ENCODE measurements at places on chromosomes 11 and 22.

DNA sequence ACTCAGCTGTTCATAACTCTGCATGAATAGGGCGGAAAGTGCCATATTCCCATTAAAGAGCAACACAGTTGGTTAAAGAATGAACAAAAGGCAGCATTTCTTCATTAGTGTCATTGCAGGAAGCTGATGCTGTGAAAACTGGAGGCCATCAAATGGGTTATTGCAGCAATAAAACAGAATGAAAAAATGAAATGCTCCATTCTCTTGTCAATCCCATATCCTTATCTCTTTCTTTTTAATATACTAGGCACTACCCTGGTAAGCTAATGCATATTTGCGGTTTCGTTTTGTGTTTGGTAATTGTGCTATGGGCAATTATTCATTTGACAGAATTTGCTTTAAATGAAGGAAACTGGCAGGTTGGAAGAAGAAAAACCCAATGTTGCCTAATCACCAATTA, 25.3 kb downstream of the C11orf71 start:
- DNase-seq: no peak

GRCh38 chr11:117697319-117697718, 99.7 kb downstream of the DSCAML1 start:
- no peak for DNase-seq

DNA sequence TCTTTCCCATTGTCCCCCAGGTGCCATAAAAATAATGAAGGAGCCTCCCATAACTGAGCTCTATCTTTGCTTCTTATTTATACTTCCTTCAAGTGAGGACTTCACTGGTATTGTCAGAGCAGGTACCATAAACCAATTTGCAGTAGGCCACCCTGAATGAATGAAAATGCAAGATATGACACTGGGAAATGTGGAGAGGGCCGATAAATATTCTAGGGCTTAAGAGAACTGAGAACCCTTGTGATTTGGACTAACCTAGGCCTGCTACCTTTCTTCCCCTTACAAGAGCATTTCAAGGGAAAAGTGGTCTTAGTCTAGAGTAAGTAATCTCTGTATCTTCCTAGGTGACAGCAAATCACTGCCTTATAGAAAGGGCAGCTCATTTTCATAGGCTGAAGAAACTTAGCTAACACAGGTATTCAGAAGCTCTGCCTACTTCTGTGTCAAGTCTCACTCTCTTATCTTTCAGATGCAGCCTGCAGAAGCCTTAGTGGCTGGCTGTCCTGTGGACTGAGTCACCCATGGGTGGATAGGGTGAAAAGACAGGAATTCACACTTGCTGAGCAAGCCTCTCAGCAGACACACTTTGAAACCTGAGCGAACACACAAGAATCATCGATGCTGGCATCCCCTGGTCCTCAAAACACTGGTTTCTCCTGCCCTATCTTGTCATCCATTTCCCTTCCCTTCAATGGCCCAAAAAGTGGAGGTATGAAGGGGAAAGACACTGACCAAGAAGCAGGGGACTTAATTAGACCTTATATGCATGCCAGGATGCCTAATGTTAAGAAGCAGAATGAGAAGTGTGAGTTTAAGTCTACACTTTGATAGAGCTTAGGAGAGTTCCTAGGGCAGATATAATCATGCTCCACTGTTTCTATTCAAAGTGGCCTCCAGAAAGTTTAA, 15.2 kb downstream of the NRIP3 start:
- DNase-seq: no peak

DNA sequence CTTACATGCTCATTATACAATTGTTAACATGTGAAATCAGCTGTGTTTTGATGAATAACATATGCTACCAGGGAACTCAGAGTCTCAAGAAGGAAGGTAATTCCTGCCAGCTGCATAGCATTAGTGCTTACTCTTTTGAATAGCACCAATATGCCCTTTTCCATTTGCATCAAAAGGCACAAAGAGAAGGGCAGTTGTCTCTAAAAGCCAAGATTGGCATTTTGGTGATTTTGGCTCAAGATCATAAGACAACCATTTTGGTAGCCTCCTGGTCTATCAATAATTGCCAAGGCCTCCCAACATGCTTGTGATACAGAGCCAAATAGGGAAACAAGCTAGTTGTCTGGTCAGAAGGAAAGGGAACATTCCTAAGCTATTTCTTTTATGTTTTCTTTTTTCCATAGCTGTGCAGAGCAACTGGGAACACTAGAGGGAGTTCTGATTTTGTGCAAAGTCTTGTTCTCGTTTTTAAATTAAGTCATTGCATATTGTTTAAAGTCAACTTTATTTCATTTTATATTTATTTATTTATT, 416.7 kb upstream of the CHORDC1 start:
- DNase-seq: no peak

- no peak for DNase-seq
Measured at GRCh38 chr11:128845334-128845780, 21.7 kb downstream of the KCNJ1 start.

DNA sequence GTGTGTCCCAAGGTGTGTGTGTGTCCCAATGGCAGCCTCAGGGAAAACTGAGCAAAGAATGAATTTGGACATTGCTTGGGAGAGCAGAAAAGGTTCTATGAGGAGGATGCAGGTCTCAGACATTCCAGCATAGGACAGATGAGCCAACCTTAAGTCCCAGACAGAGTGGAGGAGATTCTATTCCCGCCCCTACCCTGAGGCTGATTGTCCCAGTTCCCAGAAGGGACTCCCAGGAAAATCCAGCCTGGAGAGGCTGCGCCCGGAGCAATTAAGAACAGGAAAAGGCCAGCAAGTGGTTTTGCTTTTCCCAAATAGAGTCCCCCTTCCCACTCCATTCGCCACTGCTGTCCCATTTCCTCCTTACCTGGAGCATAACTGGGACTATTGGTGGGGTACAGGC, 54.1 kb downstream of the RELT start:
- no peak for DNase-seq

DNA sequence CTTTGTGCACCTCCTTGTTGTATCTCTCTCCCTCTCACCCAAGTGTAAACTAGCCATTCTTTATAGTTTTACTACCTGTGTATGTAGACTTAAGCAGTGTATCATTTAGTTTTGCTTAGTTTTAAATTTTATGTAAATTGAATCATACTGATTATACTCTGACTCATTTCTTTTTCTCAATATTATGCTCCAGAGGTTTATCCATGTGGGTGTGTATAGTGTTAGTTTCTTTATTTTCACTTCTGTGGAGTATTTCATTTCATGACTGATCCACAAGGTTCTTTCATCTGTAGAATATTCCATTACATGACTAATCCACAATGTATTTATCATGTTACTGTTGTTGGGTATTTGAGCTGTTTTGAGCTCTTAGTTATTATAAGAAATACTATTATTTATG, 62.0 kb downstream of the CCDC34 start:
- no peak for DNase-seq

DNA sequence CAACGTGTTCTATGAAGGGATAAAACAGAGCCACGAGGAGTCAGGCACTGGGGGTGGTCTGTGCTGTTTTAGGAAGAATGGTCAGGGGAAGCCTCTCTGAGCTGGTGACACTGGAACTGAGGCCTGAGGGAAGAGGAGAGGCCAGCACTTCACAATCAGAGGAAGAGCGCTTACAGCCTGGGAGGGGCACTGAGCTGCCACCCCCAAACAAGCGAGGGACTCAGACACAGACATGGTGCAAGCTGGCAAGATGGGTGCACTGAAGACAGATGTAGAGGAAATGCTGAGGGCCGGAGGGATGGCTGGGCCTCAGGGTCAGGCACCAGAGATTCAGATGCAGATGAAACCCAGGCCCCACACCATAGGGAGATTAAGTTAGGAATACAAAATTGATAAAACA, 40.0 kb upstream of the TP53I11 start:
- DNase-seq: no peak

GRCh38 chr22:20021196-20022181, 579 bp downstream of the TANGO2 start:
- DNase-seq: no peak

DNA sequence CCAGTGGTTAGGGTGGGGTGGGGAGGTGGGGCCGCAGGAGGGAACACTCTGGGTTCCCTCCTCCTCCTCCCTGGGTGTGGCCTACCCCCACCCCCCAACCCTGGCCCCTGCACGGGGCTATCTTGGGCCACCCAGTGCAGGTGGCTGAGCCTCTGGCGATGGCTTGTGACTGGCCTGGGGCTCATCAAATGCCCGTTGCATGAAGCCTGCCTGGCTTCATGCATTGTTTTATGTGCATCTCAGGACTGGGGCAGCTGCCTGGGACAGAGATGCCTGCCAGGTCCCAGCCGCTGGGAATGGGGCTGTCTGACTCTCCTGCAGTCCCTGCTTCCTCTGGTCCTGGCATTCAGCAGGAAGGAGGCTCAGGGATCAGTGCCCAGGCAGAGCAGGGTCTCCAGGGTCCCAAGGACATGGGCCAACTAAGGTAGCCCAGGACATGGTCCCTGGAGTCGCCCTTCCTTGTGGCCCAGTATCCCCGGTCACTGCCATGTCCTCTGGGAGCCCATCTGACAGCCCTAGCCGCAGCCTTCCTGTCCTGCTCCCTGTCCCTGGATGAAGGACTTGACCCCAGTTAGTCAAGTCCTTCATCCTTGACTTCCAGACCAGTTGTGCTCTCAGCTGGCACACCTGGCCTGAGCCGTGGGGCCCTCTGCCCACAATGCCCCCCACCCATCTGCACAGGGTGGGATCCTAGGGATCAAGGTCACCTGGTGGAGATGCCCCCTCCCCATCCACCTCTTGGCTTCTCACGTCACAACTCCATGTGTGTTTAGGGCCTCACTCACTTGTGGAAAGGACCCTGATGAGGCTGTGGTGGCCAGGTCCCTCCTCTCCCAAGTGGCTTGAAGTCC, 112.1 kb upstream of the FGF3 start:
- DNase-seq: no peak

GRCh38 chr11:86041975-86042378, 26.9 kb downstream of the PICALM start:
- DNase-seq: no peak

GRCh38 chr22:39543095-39543494, 10.5 kb upstream of the RPS19BP1 start:
- no peak for DNase-seq

- DNase-seq: no peak
Measured at GRCh38 chr11:119172513-119172912, 4.0 kb downstream of the NLRX1 start.

DNA sequence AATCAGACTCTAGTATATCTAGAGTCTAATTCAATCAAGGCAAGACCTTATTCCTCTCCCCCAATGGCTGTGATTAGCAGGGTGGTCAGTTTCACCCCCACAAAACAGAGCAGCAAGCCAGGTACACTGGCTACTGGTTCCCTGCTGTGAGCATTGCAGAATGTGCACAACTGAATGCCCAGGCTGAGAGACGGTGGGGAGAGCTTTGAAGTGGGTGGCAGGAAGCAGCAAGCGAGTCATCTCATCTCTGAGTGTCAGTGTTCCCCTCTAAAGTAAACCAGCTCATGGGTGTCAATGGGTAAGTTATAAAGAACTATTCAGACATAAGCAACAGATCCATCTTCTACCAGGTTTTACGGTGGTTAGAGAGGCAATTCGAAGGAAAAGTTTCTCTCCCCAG, 37.6 kb downstream of the GAB4 start:
- DNase-seq: no peak

GRCh38 chr22:48666620-48667019, 1161.1 kb downstream of the BRD1 start:
- no peak for DNase-seq

DNA sequence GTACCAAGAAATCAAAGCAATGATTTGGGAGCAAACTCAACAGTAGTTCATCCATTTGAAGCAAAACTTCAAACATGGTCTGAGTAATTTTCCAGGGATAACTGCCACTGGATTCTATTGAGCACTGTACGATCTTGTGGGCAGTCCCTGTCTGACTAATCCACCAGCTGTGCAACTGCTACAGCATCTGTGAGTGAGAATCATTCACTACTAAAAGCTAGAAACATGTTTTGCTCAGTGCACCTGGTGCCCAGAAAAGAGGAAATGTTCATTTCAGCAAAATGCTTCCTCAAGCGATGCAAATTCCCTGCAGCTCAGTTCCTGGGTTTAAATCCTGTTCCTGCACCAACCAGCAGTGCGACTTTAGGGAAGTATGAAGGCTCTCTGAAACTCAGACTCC, 1077.9 kb downstream of the DLG2 start:
- DNase-seq: no peak

GRCh38 chr22:34886391-34886790, 179.6 kb upstream of the ISX start:
- no peak for DNase-seq

DNA sequence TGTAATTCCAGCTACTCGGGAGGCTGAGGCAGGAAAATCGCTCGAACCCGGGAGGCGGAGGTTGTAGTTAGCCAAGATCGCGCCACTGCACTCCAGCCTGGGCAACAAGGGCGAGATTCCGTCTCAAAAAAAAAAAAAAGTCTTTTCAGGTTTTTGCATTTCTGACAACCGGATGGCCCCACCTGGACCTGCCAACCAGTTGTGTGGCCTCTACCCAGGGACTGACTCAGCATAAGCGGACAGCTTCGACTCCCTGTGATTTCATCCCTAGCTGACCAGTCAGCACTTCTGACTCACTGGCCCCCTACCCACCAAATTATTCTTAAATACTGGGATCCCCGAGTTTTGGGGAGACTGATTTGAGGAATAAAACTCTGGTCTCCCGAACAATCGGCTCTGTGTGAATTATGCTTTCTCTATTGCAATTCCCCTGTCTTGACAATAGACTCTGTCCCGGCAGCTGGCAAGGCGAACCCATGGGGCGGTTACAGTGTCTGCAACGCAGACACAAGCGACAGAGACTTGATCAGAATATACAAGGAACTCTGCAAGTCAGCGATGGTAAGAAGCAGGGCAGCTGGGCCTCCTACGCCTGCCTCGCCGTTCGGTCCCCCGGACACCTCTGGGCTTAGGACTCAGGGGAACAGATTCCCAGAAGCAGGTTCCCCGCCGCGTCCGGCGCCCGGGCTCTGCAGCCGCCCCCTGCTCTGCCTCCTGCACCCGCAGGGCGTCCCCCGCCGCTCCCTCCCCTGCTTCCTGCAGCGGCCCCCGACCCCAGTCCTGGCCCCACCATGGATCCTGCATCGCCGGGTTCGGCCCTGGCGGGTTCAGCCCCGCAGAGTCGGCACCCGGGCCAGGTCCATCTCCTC, 741 bp upstream of the TALDO1 start:
- no peak for DNase-seq

- no peak for DNase-seq
Measured at GRCh38 chr22:44597616-44598015, 99.6 kb upstream of the RTL6 start.

DNA sequence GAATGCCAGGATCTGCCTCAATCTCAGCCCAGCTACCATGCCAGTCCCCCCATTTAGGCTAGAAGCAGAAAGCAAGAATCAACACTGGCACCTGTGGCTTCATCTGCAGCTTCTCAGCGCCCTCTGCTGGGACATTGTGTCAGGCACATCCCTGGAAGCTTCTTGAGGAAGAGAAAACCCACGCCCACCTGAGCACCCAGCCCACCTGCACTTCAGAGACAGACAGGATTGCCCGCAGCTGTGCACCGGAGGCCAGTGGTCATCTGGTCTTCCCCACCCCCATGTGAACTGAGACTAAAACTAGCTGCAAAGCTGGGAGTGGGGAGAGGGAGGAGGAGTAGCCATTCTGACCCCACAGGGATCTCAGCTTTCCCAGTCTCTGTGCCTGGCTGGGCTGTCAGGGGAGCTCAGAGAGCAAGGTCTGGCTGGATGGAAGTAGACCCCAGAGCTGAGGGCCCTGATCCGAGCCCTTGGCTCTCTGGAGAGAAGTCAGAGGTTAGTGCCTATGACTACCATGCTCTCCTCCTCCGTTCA, 66.8 kb downstream of the FEZ1 start:
- DNase-seq: peak; percentile 9

Data from T-helper 9 cell (primary cell).